DMS153 (cell line): ENCODE measurements at places on chromosomes 7 and 10.

GRCh38 chr10:64573623-64574325 is 1052.6 kb downstream of the REEP3 start:
- no peak for DNase-seq

DNA sequence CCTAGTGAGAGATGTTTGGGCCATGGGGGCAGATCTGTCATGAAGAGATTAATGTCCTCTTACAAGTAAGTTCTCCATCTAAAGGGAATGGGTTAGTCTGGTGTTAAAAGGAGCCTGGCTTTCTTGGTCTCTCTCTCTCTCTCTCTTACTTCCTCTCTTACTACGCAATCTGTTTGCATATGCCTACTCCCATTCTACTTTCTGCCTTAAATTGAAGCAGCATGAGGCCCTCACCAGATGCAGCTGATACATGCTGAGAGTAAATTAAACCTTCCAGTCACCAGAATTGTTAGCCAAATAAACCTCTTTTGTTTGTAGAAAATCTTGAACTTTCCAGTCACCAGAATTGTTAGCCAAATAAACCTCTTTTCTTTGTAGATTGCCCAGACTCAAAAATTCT is 884.1 kb downstream of the NRG3 start:
- DNase-seq: no peak

GRCh38 chr10:49656845-49657493 is 22.5 kb upstream of the C10orf53 start:
- DNase-seq: no peak

- no peak for DNase-seq
Observed at GRCh38 chr10:29642990-29643389, 8.2 kb upstream of the SVIL start.

- no peak for DNase-seq
Observed at GRCh38 chr10:71216363-71216695, 4.0 kb downstream of the UNC5B start.

- no peak for DNase-seq
Observed at GRCh38 chr10:104711302-104711721, 70.2 kb downstream of the SORCS3 start.

- no peak for DNase-seq
Observed at GRCh38 chr7:140945940-140946339, 21.2 kb upstream of the BRAF start.

- DNase-seq: no peak
Observed at GRCh38 chr7:157445956-157446295, 109.1 kb downstream of the DNAJB6 start.

- no peak for DNase-seq
Observed at GRCh38 chr7:79352323-79352722, 101.1 kb downstream of the MAGI2 start.

- DNase-seq: no peak
Observed at GRCh38 chr7:127536741-127537140, 48.7 kb downstream of the GCC1 start.

- DNase-seq: no peak
Observed at GRCh38 chr10:96136810-96137209, 6.7 kb downstream of the ZNF518A start.

DNA sequence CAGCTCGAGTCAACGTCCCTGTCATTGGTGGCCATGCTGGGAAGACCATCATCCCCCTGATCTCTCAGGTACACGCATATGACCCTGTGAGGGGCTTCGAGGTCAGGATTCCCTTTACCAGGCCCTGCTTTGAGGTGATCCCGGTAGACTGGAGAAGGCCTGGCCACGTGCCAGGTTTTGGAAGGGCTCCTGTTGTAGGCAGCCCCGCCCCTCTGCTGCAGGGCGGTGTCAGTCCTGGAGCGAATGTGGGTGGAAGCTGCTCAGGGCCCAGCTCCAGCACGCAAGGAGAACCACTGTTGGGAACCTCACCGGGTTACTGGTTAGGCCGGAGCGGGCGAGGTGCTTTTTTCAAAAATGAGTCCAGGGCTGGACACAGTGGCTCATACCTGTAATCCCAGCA is 15.6 kb downstream of the MDH2 start:
- no peak for DNase-seq

- no peak for DNase-seq
Observed at GRCh38 chr10:51389415-51390321, 309.7 kb downstream of the CSTF2T start.

GRCh38 chr10:59852670-59853069 is 53.7 kb downstream of the CCDC6 start:
- no peak for DNase-seq

DNA sequence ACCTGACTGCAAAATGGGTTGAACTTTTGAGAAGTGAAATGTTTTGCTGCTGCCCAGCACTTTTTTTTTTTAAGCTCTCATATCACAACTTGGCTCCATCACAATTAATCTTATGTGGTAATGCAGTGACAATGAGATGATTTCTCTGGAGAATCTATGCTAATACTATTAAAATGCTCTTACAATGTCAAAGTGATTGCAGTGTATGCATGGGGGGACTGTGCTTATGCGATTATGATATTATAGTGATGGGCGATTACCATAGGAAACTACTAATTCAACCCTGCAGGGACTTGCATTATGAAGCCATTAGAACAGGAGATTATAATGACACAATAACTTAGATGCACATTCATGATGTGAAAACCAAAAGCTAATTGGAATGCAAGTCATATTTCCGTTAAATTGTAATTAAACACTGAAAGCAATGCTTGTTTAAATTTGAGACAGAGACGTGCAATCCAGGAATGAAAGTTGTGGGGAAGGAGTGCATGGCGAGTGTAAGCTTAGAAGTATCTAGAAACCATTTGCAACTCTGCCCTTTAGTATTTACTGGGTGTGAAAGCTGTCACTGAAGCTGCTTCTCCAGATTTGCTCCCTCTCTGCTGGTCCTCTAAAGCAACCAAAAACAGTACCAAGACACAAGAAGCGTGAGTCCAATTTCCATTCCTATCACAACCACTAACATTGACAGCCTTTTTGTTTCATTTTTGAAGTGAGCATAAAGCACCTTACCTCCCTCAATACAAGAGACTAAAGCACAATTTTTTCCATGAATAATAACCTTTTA is 21.6 kb downstream of the PTER start:
- no peak for DNase-seq

DNA sequence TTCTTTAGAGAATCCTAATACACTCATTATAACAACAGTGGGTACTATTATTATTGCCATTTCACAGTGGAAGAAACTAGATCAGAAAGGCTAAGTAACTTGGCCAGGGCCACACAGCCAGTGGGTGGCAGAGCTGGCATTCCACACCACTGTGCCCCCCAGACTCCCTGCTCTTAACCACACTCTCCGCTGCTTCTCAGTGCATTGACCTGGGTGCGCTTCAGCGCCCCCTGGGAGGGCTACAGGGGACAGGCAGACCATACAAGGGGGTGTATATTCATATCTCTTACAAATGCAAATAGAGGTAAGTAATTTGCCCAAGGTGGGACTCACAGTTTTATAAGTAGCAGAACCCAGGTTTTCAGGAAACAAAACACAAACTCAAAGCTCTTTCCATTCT is 77.0 kb upstream of the NMT2 start:
- no peak for DNase-seq

DNA sequence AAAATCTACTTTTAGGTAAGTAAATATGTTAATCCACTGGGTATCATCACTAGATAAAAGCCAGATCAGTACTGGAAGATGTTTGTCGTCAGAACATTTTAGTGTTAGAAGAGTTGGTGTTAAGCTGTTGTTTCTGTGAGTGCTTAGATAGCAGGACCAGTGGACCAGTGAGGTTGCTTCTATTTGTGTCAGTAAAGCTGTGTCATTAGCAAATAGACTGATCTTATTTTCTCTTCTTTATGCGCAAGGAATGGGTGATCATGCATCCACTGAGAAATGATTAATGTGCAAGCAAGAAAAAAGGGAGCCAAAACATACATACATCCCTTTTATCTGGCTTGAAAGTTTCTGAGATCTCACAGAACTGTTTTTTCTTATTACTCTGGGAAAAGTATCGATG is 42.6 kb downstream of the EXOC4 start:
- DNase-seq: no peak
